Stimulated activated CD8-positive, alpha-beta memory T cell treated with anti-CD3 and anti-CD28 coated beads, Interleukin-2, amount 100 ng/mL, for 48 hours (primary cell): ENCODE measurements at places on chromosomes 1 and 21.

GRCh38 chr21:46613391-46613790 lies 8.5 kb upstream of the S100B start:
- no peak for DNase-seq

DNA sequence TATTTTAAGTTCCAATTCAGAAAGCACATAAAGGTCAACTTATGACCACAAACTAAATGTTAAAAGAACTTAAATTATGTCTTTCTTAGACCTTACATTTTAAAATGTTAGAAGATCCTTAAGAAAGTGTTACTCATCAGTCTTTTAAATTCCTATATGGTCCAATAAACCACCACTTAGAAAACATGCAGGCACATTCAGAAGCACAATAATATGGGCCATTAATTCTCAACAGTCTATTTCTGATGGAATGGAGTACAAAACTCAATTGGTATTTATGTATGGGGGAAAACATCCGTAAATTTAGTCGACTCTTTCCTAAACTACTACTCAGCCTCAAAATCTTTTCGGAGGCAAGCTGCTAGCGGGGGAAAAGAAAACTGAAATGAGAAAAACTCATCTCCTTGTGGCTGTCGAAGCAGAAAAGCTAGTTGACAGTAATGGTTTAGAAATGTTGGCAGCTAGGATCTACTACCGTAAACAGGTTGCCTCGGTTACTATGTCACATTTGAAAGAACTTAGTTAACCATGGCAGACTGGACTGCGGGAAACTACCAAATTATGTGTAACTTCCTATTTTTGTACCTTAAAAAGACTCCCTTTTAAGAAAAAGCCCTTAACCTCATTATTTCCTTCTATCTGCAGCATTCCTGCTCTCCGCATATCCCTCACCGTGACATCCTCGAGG lies 1.0 kb downstream of the TRMT1L start:
- DNase-seq = no peak

GRCh38 chr1:21781815-21782348 lies 1.1 kb downstream of the USP48 start:
- no peak for DNase-seq

- DNase-seq = no peak
Observed at GRCh38 chr21:43571976-43572375, 87.3 kb downstream of the HSF2BP start.

GRCh38 chr21:46063734-46064680 lies 33.9 kb upstream of the COL6A2 start:
- DNase-seq = no peak

- no peak for DNase-seq
Observed at GRCh38 chr1:27405074-27405473, 12.7 kb downstream of the GPR3 start.
